Esophagus squamous epithelium (tissue), 5 donors: ENCODE measurements at places on chromosomes 7 and 10.

- DNase-seq, result no peak
These were observed 150.6 kb upstream of the PCBD1 start for GRCh38 chr10:71038921-71039320.

- DNase-seq, result no peak
These were observed 51.3 kb upstream of the SEPTIN7 start for GRCh38 chr7:35749556-35749955.

- no peak for DNase-seq
These were observed at the start of gene ACTL6B for GRCh38 chr7:100655908-100656674. ACTL6B (minus strand) TSS chr7:100656448; CDS start chr7:100656354, 94 bp downstream.

GRCh38 chr10:131086094-131086493 is 225.4 kb downstream of the TCERG1L start:
- DNase-seq, result no peak

DNA sequence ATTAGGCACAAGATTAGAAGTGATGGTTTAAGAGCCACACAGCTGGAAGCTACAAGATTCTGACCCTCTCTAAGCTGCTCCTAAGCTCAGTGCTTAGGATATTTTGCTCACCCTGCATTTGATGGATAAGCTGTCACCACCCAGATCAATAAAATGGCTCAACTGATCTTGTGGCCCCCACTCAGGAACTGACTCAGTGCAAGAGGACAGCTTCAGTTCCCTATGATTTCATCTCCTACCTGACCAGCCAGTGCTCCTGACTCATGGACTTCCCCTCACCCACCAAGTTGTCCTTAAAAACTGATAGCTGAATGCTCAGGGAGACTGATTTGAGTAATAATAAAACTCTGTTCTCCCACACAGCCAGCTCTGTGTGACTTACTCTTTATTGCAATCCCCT is 833.8 kb downstream of the GRID1 start:
- no peak for DNase-seq

GRCh38 chr7:135753616-135754413 is 5.2 kb upstream of the FAM180A start:
- no peak for DNase-seq

DNA sequence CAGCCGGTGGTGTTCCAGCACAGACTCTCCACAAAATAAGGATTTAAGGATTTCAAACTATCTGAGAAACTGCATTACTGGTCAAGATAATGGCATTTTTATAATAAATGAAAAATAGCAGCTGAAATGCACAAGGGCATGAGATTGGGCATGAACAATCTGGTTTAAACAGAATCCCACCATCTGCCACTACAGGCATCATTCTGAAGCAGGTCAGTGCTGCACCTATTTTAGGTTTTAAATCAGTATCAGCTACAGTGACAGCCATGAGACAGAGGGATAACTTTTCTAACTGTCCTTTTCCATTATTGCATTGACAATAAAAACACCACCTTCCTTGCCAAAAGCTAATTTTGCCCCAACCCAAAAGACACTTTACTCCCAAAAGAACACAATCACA is 186.8 kb downstream of the ETV1 start:
- DNase-seq, result no peak

DNA sequence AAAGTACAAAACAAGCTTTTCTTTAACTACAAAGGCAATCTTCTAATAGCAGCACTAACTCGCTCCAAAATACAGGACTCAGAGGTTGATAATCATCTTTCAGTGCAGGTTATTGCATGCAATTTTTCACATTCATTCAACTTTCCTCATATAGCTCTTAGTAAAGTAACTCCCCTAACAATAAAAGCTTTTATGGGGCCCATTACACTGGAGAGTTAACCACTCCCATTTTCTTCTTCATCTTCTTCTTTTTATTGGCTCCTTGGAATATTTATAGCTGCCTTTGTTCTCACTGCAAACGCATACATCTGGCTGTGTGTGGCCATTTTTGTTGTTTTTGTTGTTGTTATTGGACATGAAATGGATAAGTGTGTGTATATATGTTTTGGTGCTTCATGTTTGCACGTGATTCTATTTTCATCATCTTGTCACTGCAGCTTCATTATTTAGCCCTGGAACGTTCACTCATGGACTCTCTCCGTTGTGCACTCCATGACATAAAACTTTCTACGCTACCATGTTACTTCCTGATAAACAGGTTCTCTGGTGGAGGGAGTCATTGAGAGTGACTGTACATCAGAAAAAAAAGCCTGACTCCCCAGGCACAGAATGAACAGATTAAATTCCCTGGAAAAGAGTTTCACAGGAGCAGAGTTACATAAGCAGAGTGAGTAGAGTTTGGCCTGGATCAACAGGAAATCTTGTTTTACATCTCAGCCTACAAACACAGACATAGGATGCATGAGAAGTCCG is 236.4 kb upstream of the SP4 start:
- no peak for DNase-seq
